Activated CD4-positive, alpha-beta T cell treated with anti-CD3 and anti-CD28 coated beads for 24 hours (primary cell): ENCODE measurements at places on chromosomes 2 and 18.

DNA sequence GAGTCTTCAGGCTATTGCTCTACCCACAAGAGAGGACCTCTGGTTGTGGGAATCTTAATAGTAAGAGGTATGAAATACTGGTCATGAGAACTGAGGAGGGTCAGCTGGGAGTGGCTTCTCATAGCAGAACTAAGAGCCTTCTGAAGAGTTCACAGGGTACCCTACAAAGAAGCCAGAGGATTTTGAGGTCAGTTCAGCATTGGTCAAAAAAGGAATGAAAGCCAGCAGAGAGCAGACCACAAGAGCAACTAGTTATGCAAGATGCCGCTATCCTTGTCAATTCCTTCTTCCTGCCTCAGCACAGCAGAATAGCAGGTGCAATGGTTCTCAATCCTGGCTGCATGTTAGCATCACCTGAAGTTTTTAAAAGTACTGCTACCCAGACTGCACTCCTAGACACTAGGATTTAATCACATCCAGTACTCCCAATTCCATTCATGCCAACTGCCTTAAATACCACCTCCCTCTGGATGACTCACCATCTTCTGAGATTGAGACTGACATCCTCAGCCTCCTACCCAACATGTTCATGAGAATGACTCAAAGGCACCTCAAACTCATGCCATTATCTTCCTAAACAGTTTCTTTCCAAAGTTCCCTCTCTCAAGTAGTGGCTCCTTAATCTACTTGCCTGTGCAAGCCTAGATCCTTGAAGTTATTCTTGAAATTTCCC, 81.0 kb upstream of the RBMS1 start:
- no peak for DNase-seq

DNA sequence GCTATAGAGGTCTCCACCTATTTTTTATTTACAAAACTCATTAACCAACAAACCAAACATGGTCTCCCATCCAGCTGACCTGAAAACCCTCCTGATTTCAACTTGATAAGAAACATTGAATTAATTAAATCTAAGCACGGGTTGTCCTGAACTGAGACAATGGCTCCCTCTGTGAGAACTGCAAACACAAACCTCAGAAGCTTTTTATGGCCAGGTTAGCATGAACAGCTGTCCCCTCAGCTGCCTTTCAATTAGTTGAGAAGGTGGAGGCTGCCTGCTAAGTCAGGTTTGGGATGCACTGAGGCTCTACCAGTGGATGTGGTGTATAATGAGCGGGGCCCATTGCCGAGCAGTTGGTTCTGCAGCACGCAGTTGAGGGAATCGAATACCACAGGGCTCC, 258.5 kb upstream of the DDX18 start:
- DNase-seq = no peak

GRCh38 chr2:220445429-220446105, 818.1 kb downstream of the SLC4A3 start:
- DNase-seq = no peak

- no peak for DNase-seq
These were observed 82.0 kb upstream of the ITGB6 start for GRCh38 chr2:160282063-160282580.

- DNase-seq = no peak
These were observed 51.4 kb downstream of the KCNF1 start for GRCh38 chr2:10963155-10963554.

- DNase-seq = no peak
These were observed 40.3 kb downstream of the MEX3C start for GRCh38 chr18:51157215-51157614.

GRCh38 chr2:143140864-143141661, 11.8 kb downstream of the ARHGAP15 start:
- no peak for DNase-seq

DNA sequence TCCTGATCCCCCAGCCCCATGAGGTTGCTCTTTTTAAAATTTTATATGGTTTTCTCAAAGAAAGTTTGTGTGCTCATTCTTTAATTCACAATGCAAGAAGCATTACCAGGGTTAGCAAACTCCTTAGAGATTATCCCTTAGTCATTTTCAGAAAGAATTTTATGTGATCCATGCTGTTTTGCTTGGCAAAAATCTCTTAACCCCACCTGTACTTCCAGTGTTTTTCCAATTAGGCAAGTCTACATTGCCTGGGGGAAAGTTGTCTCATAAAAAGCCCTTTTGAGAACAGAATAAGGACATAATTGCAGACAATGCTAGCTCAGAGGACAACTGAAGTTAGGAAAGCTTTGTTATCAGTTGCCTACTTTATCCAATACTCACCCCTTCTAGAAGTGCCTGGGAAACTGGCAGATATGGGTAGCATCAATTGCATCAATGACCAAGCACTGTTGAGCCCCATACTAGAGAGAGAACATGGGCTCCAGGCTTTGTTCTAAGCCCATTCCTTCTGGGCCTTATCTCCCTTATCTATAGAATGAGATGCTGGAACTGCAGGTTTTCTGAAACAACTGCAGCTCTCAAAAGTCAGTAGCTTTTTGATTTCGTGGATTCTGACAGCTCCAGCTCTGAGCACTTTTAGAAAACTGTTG, 265.9 kb upstream of the SPHKAP start:
- DNase-seq = no peak

DNA sequence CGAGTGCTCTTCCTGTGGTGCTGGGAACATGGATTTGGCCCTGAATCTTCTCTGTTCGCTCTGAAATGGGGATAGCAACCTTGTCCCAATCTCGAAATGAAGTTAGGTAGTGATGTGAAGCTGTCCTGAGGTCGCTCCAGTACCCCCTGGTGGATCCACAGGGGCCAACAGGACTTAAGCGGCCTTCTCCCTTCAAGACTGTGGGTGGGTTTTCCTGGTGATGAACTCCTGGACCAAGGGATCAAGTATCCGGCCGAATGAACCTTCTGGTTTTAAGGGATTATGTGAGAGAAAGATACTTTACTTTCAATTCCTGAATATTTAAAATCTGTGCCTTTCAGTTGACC, 156.5 kb downstream of the NAPG start:
- DNase-seq = no peak

GRCh38 chr18:55515214-55515613, 72.8 kb downstream of the TCF4 start:
- DNase-seq = no peak

DNA sequence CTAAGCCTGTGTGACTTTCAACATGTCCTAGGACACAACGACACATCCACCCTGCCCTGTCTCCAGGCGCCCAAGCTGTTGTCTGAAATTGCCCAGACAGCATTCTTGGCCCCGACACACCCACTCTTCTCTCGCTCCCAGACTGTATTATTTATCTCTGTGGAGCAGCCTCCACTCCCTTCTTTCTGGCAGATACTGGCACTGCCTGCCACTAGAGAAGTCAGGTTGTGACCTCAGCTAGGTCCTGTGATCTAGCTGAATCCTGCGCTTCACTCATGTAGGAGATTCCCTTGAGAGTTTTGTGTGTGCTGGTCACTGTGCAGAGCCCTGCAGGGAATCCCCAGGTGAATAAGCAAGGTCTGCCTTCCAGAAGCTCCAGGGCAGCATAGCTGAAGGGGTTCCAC, 77.1 kb upstream of the TNP1 start:
- no peak for DNase-seq

DNA sequence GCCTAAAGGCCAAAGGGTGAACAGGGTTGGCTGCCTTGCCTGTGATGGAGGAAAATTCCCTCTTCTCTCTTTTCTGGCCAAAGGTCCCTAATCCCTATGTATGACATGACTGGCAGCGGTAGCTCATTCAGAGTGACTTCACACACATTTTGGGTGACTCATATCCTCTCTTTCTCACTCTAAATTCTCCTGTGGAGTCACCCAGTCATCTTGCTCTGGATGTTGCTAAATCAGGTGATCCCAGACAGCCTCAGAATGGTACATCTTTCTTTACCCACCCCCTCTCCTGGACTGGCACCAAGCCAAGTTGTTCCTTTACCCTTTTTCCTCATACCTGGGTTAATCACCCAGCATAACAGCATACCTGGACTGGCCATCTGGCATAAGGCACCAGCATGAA, 77.2 kb downstream of the NEURL3 start:
- no peak for DNase-seq

DNA sequence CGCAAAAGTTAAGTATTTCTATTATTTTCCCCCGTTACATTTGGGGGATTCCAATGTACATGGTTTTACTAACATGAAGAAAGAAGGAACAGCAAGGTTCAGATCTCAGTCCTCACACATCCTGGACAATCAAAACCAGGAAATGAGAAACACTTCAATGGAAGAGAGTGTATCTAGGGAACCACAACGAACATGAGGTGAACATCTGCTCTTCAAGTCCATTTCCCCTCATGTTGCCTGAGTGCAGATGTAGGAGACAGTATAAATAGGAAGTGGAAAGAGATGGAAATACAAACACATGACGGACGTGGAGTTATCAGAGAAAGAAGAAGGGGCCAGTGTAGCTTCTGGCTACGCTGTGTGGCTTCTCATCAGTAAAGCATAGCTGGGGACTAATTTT, 52.6 kb downstream of the CHN1 start:
- DNase-seq = no peak

- DNase-seq = no peak
These were observed 78.3 kb upstream of the MAP4K4 start for GRCh38 chr2:101619191-101619591.

GRCh38 chr18:5444269-5444668, 99.5 kb downstream of the EPB41L3 start:
- DNase-seq = no peak

GRCh38 chr2:63051042-63051794, 588 bp downstream of the OTX1 start:
- no peak for DNase-seq

GRCh38 chr2:27027211-27027651, 5.5 kb upstream of the TMEM214 start:
- no peak for DNase-seq

GRCh38 chr2:10297959-10298531, 4.7 kb upstream of the HPCAL1 start:
- no peak for DNase-seq

- DNase-seq = no peak
These were observed 184.0 kb upstream of the PID1 start for GRCh38 chr2:229454934-229455631.

DNA sequence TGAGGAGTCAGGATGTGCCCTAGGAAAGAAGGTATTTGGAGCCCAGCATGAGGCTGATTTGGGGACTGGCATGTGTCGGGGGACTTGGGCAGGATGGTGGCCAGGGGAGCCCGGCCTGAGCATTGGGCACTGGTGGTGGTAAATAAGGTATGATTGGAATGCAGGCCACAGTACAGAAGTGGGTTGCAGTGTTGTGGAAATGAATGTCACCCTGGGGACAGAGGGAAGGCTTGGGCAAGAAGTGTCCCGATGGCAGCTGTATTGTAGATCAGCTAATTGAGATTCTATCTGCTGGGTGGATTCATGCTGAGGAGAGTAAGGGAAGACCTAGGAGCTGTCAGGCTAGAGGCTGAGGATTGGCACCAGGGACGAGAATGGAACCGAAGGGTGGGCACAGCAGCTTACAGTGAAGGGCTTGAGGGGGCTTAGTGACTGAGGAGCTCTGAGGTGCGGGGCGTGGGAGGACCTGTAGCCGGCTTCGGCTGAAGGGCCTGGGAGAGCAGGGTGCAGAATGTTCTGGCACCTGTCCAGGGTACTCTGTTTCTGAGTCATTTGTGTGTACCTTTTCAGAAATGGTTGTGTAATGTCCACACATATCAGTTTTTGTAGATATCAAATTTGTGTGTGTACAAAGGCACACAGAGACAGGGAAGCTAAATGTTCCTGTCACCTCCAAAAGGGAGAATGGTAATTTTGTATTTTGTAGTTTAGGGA, 170.2 kb downstream of the PRKCE start:
- no peak for DNase-seq

DNA sequence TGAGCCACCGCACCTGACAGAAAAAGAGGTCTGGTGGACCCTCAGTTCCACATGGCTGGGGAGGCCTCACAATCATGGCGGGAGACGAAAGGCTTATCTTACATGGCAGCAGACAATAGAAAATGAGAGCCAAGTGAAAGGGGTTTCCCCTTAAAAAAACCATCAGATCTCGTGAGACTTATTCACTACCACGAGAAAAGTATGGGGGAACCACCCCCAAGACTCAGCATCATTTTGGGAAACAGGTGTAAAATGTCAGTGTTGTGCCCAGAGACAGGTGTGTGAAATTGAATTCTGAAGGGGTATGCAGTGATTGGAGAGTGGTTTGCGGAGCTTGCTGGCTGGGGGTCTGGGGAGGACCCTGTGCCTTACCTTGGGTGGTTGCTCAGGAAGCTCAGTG, 4.6 kb upstream of the D2HGDH start:
- no peak for DNase-seq

DNA sequence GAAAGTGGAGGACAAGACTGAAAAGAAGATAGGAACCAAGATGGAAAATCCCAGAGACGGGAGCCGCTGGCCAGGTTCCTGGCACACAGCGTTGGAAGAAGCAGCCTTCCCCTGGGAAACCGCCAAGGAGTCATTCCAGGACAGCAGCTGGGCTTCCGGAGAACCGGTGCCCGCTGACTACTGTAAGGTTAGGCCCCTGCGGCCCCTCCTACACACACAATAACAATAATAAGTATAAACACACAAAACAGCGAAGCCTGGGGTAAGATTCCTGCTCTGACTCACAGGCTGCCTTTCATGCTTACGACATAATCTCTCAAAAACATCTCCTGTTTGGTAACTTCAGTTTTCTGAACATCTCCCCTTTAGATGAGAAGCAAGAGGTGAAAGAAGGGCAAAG, 28.1 kb upstream of the MYCN start:
- no peak for DNase-seq

DNA sequence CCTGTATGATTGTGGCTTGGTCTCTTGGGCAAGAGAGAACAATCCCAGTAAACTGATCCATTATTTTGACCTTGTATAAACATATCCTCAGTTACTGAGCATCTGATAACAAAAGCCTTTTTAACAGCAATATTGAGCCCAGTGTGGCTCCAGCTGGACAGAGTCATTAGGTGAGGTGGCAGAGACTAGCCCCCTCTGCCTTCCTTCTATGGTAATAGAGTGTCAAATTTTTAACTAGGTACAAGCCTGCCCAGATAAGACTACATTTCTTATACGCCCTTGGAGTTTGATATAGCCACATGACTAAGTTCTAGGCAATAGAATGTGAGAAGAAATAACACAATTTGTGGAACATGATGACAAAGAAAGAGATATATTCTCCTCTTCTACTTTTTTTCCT, 56.2 kb downstream of the HNMT start:
- DNase-seq = no peak

DNA sequence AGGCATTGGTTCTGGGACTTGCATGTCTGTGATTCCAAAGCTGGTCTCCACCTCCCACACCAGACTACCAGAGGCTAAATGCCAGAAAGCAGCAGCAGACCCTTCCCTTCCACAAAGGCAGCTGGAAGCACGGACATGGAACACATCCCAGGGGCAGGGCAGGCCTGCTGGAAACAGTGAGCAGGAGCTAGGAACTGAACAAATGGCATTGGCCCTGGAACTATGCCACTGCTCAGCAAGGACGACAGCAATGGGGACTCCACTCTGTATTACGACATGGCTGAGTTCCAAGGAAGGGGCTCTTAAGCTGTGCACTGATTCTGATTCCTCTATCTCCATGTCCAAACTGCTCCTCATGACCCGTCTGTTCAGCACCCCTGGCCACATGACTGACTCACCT, 77.8 kb upstream of the TFCP2L1 start:
- no peak for DNase-seq

GRCh38 chr2:100520224-100520623, 42.6 kb upstream of the PDCL3 start:
- DNase-seq = no peak
